ENCODE measurements at places on chromosomes 5 and 9. TPM values are rescaled to one million over a fixed set of nuclear protein-coding genes. Genes with fewer than 3 reads are reported as not detected.
A peak's percentile ranks its signal among the peaks of the same experiment; 100 is the strongest.

GRCh38 chr5:42720251-42720650, 36.4 kb upstream of the CCDC152 start:
- no peak for DNase-seq
- H3K27me3 ChIP-seq: peaks cover 10% of the 10 kb centered on the region
- no peaks in the 10 kb centered on the region for H3K36me3 ChIP-seq
- peaks cover 7% of the 10 kb centered on the region for H3K4me1 ChIP-seq

GRCh38 chr5:61673007-61673735, 341.1 kb downstream of the ZSWIM6 start:
- H3K27me3 ChIP-seq: peaks cover 6% of the 10 kb centered on the region
- H3K4me3 ChIP-seq: no peak overlapping the region
- no peaks in the 10 kb centered on the region for H3K36me3 ChIP-seq
- no peak overlapping the region for H3K27ac ChIP-seq
- H3K4me1 ChIP-seq: peaks cover 4% of the 10 kb centered on the region
- peak; percentile 67 for DNase-seq

DNA sequence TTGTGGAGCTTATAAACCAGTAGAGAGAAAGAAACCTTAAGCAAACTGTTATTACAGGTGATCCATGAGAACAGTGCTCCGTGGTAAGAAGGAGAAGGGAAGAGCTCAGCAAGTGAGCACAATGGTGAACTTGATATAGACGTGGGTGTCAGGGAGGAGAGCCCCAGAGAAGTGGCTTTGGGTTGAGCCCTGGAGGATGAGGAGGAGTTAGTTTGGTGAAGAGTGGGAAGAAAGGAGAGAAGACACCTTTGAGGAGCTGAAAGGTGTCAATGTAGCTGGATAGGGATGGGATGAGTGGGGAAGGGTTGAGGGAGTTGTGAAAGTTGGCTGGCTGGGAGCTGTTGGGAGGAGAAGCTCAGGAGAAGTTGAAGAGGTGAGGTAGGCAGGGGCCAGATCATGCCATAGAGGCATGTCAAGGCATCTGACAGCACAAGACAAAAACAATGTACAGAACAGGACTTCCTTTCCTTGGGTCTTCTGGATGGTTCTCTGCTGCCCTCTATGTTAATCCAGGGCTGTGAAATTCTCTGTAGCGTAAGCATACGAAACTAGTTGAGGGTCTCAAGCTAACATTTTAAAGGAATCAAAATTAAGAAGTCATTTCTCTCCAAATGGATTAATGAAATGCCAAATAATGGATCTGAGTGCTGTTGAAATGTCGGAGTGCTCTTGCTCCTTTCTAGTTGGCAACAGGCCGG, 501.9 kb downstream of the KDM4C start:
- H3K36me3 ChIP-seq: no peaks in the 10 kb centered on the region
- no peaks in the 10 kb centered on the region for H3K4me1 ChIP-seq
- no peak overlapping the region for H3K27ac ChIP-seq
- no peak overlapping the region for H3K4me3 ChIP-seq
- DNase-seq: no peak

DNA sequence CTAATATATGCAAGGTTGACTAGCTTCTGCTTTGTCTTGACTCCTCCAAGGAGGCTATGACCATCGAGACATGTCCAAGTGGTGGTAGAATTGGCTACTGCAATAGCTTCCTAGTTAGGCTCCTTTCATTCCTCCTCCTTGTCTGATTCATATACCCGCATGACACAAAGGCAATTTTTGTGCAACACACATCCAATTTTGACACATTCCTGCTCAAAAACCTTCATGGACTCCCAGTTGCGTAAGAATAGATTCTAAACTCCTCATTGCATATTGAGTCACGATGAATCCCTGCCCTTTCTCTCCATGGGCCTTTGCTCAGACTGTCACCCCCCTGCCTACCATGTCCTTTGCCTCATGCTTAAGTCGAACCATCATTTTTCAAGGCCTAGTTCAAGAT, 344.5 kb downstream of the ACTL7B start:
- H3K4me1 ChIP-seq: no peaks in the 10 kb centered on the region
- H3K4me3 ChIP-seq: no peak overlapping the region
- no peak overlapping the region for H3K27ac ChIP-seq

GRCh38 chr9:69981686-69982445, 61.8 kb upstream of the MAMDC2 start:
- DNase-seq: peak; percentile 72
- no peak overlapping the region for H3K4me3 ChIP-seq
- peaks cover 16% of the 10 kb centered on the region for H3K4me1 ChIP-seq
- no peaks in the 10 kb centered on the region for H3K36me3 ChIP-seq

GRCh38 chr5:125377141-125377540, 630.7 kb upstream of the ZNF608 start:
- H3K4me1 ChIP-seq: peaks cover 9% of the 10 kb centered on the region
- no peaks in the 10 kb centered on the region for H3K36me3 ChIP-seq
- no peaks in the 10 kb centered on the region for H3K27me3 ChIP-seq
- no peak for DNase-seq
- H3K27ac ChIP-seq: no peak overlapping the region
- H3K4me3 ChIP-seq: no peak overlapping the region

DNA sequence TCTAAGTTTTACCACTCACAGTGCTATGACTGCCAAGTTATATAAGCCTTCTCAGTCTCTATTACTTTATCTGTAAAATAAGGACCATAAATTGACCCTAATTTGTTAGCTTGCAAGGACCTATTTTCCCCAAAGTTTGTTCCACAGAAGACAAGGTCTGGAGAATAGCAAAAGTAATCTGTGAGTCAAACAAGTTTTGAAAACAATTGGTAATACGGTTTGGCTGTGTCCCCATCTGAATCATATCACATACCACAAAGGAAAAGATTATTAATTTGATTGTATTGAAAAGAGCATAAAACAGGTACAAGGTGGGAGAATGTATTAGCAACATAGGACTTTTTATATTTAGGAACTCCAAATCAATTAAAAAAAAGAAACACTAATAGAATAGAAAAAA, 124.0 kb upstream of the TARS1 start:
- peaks cover 34% of the 10 kb centered on the region for H3K4me1 ChIP-seq
- no peak overlapping the region for H3K27ac ChIP-seq
- H3K4me3 ChIP-seq: no peak overlapping the region
- DNase-seq: peak; percentile 49
- no peaks in the 10 kb centered on the region for H3K36me3 ChIP-seq

The SLC6A3 gene
- total RNA-seq: 0.07 TPM

The LMX1B gene
- total RNA-seq: 0.45 TPM

The CCDC183 gene
- 0.84 TPM for total RNA-seq

GRCh38 chr5:96528826-96529474, 95.9 kb upstream of the PCSK1 start:
- no peak overlapping the region for H3K27ac ChIP-seq
- H3K4me1 ChIP-seq: no peaks in the 10 kb centered on the region
- H3K27me3 ChIP-seq: no peaks in the 10 kb centered on the region
- no peaks in the 10 kb centered on the region for H3K36me3 ChIP-seq
- DNase-seq: no peak
- H3K4me3 ChIP-seq: no peak overlapping the region

GRCh38 chr9:84129529-84129928, 148.9 kb downstream of the RMI1 start:
- no peaks in the 10 kb centered on the region for H3K4me1 ChIP-seq
- H3K27ac ChIP-seq: no peak overlapping the region
- peaks cover 5% of the 10 kb centered on the region for H3K27me3 ChIP-seq

The MYOT gene
- total RNA-seq: not detected

GRCh38 chr9:81417941-81418340, 271.4 kb downstream of the TLE1 start:
- DNase-seq: no peak
- H3K4me3 ChIP-seq: no peak overlapping the region
- H3K27ac ChIP-seq: no peak overlapping the region
- no peaks in the 10 kb centered on the region for H3K4me1 ChIP-seq
- no peaks in the 10 kb centered on the region for H3K36me3 ChIP-seq

The IL9 gene
- total RNA-seq: not detected

- peak overlapping the region; percentile 76 for H3K4me3 ChIP-seq
- peaks cover 13% of the 10 kb centered on the region for H3K4me1 ChIP-seq
- no peaks in the 10 kb centered on the region for H3K27me3 ChIP-seq
Observed at GRCh38 chr9:120711841-120712538, 2.3 kb downstream of the MEGF9 start.

DNA sequence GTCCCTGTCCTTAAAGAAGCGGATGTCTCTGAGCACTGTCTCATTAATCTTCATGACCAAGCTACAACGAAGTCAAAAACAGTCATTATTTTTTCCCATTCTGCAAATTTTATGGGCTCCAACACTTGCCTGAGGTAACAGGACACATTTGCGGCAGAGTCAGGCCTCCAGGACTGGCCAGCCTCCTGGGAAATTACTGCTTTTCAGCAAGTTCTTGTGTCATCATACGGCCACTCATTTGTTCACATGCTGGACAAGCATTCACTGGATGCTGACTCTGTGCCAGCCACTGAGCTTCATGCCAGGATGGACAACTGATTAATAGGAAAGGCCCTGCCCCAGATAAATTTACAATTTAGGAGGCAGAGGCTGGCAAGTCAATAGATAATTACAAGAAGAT, 305.7 kb downstream of the ACTL7B start:
- no peak overlapping the region for H3K27ac ChIP-seq
- peak; percentile 41 for DNase-seq
- no peaks in the 10 kb centered on the region for H3K27me3 ChIP-seq

DNA sequence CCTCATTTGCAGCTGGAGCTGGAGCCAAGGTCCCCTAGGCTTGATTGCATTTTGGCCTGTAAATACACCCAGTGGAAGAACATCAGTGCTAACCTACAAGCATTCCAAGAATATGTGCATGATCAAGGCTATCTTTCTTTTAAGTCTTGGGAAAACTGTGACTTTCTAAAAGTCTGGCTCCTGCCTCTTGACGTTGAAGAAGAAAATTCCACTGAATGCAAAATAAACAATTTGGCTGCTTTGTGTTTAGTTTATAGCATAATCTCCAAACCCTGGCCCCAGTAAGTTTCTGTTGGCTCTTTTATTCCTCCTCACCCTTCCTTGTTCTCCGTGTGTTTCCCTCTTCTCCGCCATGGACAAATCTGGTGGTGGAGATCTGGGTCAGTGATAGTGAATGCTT, 109.3 kb upstream of the TLE1 start:
- H3K36me3 ChIP-seq: no peaks in the 10 kb centered on the region
- no peaks in the 10 kb centered on the region for H3K27me3 ChIP-seq
- H3K4me1 ChIP-seq: no peaks in the 10 kb centered on the region
- no peak overlapping the region for H3K4me3 ChIP-seq
- peak; percentile 33 for DNase-seq

DNA sequence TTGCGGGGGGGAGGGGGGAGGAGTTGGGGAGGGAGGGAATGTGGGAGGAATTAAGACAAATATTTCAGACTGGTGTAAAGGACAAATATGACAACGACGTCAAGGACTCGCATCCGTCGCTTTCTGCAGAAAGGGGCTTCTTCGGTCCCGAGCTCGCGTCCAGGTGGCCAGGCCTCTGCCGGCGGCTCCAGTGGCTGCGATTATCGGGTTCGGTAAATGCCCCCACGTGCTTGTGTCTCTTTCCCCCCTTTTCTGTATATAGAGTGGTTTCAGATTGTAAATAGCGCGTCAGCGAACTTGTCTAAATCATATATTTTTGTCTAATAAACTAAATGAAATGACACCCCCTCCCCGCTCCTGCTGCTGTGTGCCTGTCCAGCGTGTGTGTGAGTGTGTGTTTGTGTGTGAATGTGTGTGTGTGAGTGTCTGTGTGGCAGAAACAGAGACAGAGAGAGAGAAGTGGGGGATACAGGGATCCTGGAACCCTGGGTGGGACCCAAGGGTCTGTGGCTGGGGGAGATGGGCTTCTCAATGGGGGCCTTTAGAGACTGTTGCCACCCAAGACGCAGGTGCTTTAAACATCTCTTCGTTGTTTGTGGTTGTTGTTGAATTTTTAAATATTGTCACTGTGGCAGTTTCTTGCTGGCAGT, 5.6 kb downstream of the IRX1 start:
- H3K27me3 ChIP-seq: peaks cover 20% of the 10 kb centered on the region
- H3K36me3 ChIP-seq: no peaks in the 10 kb centered on the region
- DNase-seq: peak; percentile 42
- peaks cover 29% of the 10 kb centered on the region for H3K4me1 ChIP-seq
- H3K27ac ChIP-seq: peak overlapping the region; percentile 77

- H3K4me3 ChIP-seq: peak overlapping the region; percentile 43
- H3K4me1 ChIP-seq: peaks cover 44% of the 10 kb centered on the region
- DNase-seq: peak; percentile 86
Observed at GRCh38 chr9:120936011-120936763, 9.6 kb upstream of the TRAF1 start.

GRCh38 chr5:172502969-172503368, 48.6 kb upstream of the SH3PXD2B start:
- DNase-seq: no peak
- no peak overlapping the region for H3K4me3 ChIP-seq
- H3K27me3 ChIP-seq: peaks cover 20% of the 10 kb centered on the region
- H3K36me3 ChIP-seq: no peaks in the 10 kb centered on the region
- H3K27ac ChIP-seq: no peak overlapping the region

GRCh38 chr9:72984991-72985390, 32.1 kb upstream of the ALDH1A1 start:
- no peak for DNase-seq
- no peaks in the 10 kb centered on the region for H3K4me1 ChIP-seq
- no peak overlapping the region for H3K27ac ChIP-seq
- no peaks in the 10 kb centered on the region for H3K27me3 ChIP-seq

- H3K27ac ChIP-seq: no peak overlapping the region
- no peaks in the 10 kb centered on the region for H3K36me3 ChIP-seq
- DNase-seq: no peak
Observed at GRCh38 chr5:11396917-11397316, 507.3 kb downstream of the CTNND2 start.

- H3K27me3 ChIP-seq: no peaks in the 10 kb centered on the region
- peak; percentile 99 for DNase-seq
- peak overlapping the region; percentile 95 for H3K27ac ChIP-seq
- peak overlapping the region; percentile 5 for H3K4me3 ChIP-seq
- no peaks in the 10 kb centered on the region for H3K36me3 ChIP-seq
Observed at GRCh38 chr9:4225291-4226028, 74.4 kb downstream of the GLIS3 start.

The HTR4 gene
- total RNA-seq: not detected

- H3K36me3 ChIP-seq: no peaks in the 10 kb centered on the region
- peaks cover 3% of the 10 kb centered on the region for H3K27me3 ChIP-seq
- H3K4me1 ChIP-seq: peaks cover 4% of the 10 kb centered on the region
- no peak overlapping the region for H3K27ac ChIP-seq
- H3K4me3 ChIP-seq: no peak overlapping the region
Observed at GRCh38 chr5:78735834-78736463, 87.4 kb upstream of the LHFPL2 start.

The TMEM252 gene
- not detected for total RNA-seq

The ORM2 gene
- total RNA-seq: not detected

GRCh38 chr9:18978188-18978587, 54.8 kb downstream of the SAXO1 start:
- no peaks in the 10 kb centered on the region for H3K36me3 ChIP-seq
- H3K27ac ChIP-seq: no peak overlapping the region
- H3K4me1 ChIP-seq: peaks cover 11% of the 10 kb centered on the region
- H3K27me3 ChIP-seq: peaks cover 11% of the 10 kb centered on the region
- H3K4me3 ChIP-seq: no peak overlapping the region

DNA sequence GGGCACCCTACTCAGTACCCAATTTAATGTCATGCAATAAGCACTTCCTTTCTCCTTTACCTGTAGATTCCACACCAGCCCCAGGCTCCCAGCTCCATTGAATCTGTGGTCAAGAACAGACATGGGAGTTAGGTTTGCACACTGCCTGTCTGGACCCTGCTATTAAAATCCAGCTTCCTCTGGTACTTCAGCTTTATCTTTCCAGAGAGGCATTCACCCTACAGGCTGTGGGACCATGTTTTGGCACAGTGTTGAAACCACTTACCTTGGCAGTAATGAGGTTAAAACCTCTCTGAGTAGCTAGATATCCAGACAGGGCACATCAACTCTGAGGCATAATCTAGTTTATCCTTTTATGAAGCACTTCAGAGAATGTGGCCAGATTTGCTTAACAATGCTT, 191.5 kb upstream of the PCSK5 start:
- H3K4me1 ChIP-seq: no peaks in the 10 kb centered on the region
- H3K27ac ChIP-seq: no peak overlapping the region
- peaks cover 2% of the 10 kb centered on the region for H3K27me3 ChIP-seq
